ENCODE measurements at places on chromosomes 11 and 22. TPM values are rescaled to one million over a fixed set of nuclear protein-coding genes. Genes with fewer than 3 reads are reported as not detected.

Gene ANKK1
- total RNA-seq: not detected

Gene DPP3
- 79.0 TPM for total RNA-seq

Gene PGM2L1
- 1.6 TPM for total RNA-seq

Gene CYTH4
- total RNA-seq: 0.53 TPM

Gene LDHAL6A
- total RNA-seq: not detected

Gene KCNE3
- total RNA-seq: 0.89 TPM

Gene OR2D2
- not detected for total RNA-seq

Gene CD248
- total RNA-seq: 98.0 TPM

Gene APOBEC3H
- total RNA-seq: 4.0 TPM

Gene SPTBN2
- total RNA-seq: 0.29 TPM

Gene ZDHHC24
- total RNA-seq: 28.5 TPM

Gene SHISAL1
- 0.86 TPM for total RNA-seq

Gene CRACR2B
- total RNA-seq: 2.9 TPM

Gene KCNA4
- total RNA-seq: not detected

Gene ZP1
- not detected for total RNA-seq

Data from myometrial cell (primary cell).